GM20000 (cell line): ENCODE measurements at places on chromosomes 6 and 20.

- DNase-seq = no peak
Observed at GRCh38 chr20:44186674-44187053, 324 bp downstream of the JPH2 start.

- no peak for DNase-seq
Observed at GRCh38 chr6:73503027-73503772, 17.6 kb downstream of the EEF1A1 start.

DNA sequence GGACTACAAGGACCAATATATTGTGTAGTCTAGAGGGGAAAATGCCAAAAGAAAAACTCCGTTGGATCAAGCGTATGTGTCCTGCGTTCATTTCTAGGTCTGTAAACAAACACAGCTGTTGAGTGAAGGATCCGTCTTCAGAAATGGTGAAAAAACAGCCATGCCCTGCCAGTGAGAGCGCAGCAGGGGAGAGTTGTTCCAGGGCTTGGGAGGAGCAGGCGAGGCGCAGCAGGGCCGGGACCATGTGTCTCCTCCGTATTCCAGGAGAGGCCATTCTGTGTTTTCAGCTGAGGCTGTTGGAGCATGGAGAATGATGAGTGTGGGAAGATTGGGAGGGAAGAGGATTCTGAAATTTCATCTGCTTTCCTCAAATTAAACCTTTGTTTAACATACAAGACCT is 38.0 kb downstream of the BMP6 start:
- no peak for DNase-seq

DNA sequence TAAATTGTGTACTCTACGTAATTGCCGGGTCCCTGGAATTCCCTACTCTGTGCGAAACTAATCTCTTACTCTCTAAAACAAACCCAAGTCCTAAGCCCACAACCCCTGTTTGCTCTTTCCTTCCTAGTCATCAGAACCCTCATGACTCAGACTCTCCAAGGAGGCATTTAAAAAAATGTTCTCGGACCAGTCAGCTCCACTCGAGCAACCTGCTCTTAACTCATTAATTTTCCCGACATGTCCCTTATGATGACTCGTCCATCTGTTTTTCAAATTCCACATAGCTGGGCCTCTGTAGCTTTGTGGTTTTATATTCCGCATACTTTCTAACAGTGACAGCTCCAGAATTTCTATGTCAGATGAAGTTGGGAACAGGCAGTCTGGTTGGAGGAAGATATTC is 2.6 kb upstream of the MUC22 start:
- DNase-seq = no peak

GRCh38 chr6:43917878-43918382 is 147.9 kb downstream of the VEGFA start:
- no peak for DNase-seq

GRCh38 chr6:36306375-36306774 is 30.3 kb downstream of the BNIP5 start:
- DNase-seq = no peak

DNA sequence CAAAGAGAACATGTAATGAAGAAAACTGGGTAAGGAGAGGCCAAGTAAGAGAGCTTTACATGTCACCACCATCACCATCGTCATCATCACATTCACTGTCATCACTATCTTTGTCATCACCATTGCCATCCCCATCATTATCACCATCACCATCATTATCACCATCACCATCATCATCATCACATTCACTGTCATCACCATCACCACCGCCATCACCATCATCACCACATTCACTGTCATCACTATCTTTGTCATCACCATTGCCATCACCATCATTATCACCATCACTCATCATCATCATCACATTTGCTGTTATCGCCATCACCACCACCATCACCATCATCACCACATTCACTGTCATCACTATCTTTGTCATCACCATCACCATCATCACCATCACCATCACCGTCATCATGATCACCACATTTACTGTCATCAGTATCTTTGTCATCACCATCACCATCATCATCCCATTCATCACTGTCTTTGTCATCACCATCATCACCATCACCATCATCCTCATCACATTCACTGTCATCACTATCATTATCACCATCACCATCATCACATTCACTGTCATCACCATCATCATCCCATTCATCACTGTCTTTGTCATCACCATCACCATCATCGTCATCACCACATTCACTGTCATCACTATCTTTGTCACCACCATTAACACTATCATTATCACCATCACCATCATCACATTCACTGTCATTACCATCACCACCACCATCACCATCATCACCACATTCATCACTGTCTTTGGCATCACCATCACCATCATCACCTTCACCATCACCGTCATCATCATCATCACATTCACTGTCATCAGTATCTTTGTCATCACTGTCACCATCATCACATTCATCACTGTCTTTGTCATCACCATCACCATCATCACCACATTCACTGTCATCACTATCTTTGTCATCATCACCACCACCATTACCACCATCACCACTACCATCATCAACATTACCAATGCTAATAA is 172.3 kb downstream of the ERMARD start:
- no peak for DNase-seq

GRCh38 chr6:137522831-137523230 is 28.6 kb upstream of the OLIG3 start:
- no peak for DNase-seq

DNA sequence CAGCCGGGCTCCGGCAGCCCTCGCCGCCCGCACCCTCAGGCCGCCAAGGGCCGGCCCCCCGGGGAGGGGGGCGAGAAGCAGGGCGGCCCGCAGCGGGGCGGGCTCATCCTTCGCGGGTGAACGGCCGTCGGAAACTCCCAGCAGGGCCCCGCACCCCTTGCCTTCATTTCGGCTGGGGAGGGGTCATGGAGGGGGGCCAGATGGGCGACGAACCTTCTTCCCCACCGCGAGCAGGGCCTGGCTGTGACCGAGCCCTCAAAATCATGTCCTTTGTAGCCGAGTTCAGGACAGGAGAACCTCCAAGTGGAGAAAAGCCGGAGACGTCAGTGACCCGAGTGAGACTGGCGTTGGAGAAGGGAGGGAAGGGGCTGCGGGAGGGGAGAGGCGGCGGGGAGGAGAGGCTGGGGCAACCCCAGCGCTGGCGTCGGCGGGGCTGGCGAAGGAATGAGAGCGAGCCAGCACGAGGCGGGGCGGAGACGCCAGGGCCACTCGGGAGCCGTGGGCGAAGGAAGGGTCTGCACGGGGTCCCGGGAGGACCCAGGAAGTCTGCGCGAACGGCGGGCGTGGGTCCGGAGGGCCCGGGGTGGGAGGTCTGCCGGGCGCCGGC is 571 bp upstream of the FOXC1 start:
- peak; percentile 52 for DNase-seq

- DNase-seq = no peak
Observed at GRCh38 chr6:63263444-63263843, 52.2 kb downstream of the FKBP1C start.

GRCh38 chr6:156697225-156697830 is 79.8 kb upstream of the ARID1B start:
- no peak for DNase-seq

GRCh38 chr6:37602346-37602745 is 95.3 kb downstream of the MDGA1 start:
- DNase-seq = no peak

- DNase-seq = peak; percentile 24
Observed at GRCh38 chr6:29827579-29828470, at the start of gene HLA-G. Gene HLA-G, plus strand, starts transcription at chr6:29827825. Its CDS starts 20 bp downstream, at chr6:29827845.

- DNase-seq = no peak
Observed at GRCh38 chr6:34546551-34547321, 9.4 kb downstream of the SPDEF start.

DNA sequence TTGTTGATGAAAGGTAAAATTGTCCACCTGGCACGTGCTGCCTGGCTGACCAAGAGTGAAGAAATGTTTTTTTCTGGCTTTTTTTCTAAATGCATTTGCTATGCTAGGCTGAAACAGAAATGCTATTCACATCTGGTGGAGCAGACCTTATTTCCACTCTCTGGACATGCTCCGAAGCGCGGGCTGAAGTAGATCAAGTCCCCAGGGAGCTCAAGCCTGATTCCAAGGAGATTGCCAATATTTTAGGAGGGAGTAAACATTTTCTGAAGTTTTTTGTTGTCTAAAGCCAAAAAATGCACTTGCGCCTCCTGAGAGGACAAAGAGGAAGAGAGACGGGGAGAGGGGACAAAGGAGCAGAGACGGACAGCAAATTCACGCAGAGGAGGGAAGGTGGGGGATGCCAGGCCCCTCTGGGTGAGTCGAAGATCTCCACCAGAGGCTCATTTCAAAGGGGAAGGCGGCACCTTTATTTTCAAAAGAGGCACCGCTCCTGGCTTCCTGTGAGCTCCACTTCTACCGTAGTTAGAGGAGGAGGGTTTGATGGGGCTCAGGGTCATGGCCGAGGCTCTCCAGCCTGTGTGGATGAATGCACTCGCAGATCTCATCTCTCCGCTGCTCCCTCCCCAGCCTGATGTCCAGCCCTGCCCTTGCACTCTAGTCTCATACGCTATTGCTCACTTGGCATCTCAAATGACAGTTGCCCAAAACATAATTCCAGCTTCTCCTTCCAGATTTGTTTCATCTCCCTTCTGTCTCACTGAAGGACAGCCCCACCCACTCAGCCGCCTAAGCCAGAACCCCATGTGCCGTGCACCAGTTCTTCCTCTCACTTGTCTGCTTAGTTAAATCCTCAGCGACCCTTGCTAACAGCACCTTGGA is 23.1 kb upstream of the SMOC2 start:
- no peak for DNase-seq

- no peak for DNase-seq
Observed at GRCh38 chr6:35534407-35535170, 21.9 kb upstream of the TULP1 start.

GRCh38 chr6:130769861-130770260 is 57.3 kb upstream of the SMLR1 start:
- no peak for DNase-seq

- DNase-seq = no peak
Observed at GRCh38 chr6:25324066-25324762, 45.0 kb downstream of the CARMIL1 start.

DNA sequence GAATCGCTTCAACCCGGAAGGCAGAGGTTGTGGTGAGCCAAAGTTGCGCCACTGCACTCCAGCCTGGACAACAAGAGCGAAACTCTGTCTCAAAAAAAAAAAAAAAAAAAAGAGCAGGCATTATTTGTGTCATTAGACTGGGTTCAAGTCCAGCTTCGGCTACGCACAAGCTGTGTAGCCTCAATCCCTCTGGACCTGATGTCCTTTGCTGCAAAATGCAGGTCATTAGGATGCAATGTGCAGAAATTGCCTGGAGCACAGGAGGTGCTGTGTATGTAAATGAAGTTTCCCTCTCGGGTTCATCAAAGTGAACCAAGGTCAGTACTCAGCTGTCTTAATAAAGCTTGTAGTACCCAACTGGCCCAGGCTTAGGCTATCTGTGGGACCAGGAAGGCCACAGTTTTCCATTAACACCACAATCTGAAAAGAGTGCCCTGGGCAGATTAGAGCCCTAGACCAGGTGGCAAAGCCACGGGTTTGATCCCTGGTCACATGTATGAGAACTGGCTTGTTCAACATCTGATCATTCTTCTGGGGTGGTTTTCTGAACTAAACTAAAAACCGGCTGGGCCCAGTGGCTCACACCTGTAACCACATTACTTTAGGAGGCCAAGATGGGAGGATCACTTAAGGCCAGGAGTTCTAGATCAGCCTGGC is 155.3 kb downstream of the ZMYND8 start:
- no peak for DNase-seq

DNA sequence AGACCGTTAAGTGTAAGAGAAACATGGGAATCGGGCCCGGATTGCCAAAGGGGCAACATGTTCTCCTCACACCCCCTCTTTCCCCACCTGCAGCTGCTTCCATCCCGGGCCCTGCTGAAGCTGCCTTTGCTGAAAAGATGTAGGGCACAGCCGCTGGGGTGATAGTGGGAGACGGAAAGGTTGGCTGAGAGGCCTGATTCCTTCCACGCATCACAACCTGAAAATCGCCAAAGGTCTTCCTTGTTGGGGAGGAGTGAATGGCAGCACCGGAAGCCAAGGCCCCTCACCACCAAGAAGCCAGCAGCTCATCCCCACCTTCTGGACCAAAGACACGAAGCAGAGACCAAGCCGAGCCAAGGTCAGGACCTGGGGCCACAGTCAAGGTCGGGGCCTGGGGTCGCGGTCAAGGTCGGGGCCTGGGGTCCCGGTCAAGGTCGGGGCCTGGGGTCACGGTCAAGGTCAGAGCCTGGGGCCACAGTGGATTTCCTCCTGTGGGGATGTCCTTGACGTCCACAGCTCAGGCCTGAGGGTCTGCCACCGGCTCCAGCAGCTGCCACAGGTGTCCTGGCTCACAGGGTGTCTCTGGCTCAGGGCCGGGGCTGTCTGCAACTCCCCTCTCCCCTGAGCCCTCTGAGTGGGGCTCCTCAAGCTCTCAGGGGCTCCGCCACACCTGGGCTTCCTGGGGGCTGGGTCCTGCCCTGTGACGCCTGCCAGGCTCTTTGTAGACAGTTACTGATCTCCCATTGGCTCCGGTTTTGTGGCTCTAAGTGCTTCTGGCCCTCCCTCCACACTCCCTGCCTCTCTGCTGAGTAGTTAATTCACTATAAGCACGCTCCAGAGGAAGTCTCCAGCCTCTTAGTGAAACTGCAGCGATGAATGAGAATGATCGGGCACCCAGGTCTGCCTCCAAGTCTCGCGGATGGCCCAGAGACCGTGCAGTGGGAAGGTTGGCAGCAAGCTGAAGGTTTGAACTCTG is 5.5 kb upstream of the CHRNA4 start:
- no peak for DNase-seq

GRCh38 chr6:43770372-43771209 is 580 bp downstream of the VEGFA start:
- peak; percentile 74 for DNase-seq

GRCh38 chr6:143426026-143426425 is 24.5 kb downstream of the ADAT2 start:
- DNase-seq = no peak

DNA sequence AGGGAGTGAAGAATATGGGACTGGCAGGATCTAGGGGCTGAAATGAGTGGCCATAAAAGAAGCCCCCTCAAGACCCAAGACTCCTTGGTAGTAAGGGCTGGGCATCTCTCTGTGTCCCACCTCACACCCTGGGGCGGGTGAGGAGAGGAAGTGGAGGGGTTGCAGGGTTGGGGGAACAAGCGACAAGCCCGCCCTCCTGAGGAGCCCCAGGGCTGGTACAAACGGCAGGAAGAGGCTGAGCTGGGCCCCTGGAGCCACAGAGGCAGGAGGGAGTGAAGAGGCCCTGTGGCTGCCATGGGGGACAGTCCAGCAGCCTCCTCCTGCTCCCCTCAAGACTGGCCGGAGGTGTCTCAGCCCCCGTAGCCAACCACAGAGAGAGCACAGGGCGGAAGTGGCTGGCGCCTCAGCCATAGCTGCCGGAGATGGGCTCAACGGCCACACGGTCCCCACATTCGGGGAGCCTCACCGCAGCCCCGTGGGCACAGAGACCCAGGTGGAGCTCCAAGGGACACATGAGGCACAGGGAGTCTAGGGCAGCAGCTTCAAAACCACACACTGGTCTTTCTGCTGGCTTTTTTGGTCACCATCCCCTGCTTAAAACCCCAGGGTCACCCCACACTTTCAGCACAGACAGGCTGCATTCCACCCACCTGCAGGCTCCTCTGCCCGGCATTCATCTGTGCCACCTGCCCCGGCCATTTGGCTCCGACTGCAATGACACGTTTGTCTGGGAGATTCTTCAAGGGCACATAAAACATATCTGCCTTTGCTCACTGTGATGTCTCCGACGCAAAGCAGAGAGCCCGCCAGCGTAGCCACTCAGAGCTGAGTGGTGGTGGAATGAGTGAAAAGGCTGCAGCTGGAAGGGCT is 524 bp downstream of the C20orf203 start:
- DNase-seq = peak; percentile 71

GRCh38 chr6:116476002-116476678 is 15.0 kb downstream of the CALHM6 start:
- peak; percentile 66 for DNase-seq

- no peak for DNase-seq
Observed at GRCh38 chr20:56860413-56860812, 231.3 kb downstream of the TFAP2C start.

GRCh38 chr6:160221423-160221822 is 37.2 kb downstream of the SLC22A2 start:
- DNase-seq = no peak
